Fibroblast of villous mesenchyme (primary cell): ENCODE measurements at places on chromosomes 12 and 14. TPM values are rescaled to one million over a fixed set of nuclear protein-coding genes. Genes with fewer than 3 reads are reported as not detected.

The JPH4 gene
- total RNA-seq = not detected in 2 replicates

DNA sequence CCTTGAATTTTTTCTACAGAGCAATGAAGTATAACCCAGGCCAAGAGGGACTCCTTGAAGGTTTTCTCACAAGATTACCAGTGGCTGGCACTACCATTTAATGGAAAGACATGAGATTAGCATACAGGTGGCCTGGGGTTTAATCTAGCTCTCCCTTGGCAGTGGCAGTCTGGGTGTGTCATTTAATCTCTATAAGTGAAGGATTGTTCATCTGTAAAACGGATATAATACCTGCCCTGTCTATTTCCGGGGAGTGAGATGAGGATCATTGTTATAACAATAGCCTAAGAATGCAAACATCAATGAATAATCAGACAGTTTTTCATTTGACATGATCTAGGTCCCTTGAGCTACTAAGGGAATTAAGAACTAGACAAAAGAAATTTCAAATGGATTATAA lies 168.7 kb upstream of the CPNE8 start:
- DNase-seq = no peak

DNA sequence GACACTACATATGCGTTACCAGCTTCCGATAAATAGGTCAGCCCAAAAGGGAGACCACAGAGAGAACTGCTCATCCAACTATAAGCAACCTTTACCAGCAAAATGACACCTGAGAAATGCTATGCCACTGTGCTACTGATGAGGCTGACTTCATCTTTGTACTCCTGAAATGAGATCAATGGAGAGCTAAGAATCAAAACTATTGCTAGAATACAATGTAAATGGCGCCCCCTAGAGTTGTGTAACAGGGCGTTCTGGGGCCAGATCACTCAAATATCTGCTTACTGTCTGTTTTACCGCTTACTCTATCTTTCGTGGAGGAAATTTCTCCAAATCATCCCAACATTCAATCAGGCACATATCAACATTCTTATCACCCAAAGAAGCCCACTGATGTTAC lies 4.6 kb downstream of the ZNF384 start:
- DNase-seq = no peak

DNA sequence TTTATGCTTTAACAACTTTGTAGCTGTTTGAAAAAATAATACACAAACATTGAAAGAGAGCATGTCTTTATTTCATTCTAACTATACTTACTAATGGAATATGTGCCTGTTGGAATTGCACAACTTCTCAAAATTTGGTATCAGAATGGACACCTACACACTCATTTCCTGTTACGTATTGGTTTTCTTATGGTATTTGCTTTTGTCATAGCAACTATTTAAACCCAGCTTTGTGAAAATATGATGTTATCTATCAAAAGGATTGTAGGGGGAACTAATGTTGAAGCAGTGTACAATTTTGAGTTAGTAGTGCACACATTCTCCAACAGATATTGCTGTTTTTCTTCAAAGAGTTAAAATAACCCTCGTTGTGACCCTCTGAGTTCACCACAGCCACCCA lies 52.6 kb downstream of the RBMS2 start:
- no peak for DNase-seq

GRCh38 chr14:99280852-99281251 lies 8.9 kb upstream of the BCL11B start:
- DNase-seq = no peak

- DNase-seq = peak; percentile 68
Observed at GRCh38 chr14:50823051-50823761, 7.8 kb downstream of the NIN start.

The ZDHHC22 gene
- not detected in 2 replicates for total RNA-seq

DNA sequence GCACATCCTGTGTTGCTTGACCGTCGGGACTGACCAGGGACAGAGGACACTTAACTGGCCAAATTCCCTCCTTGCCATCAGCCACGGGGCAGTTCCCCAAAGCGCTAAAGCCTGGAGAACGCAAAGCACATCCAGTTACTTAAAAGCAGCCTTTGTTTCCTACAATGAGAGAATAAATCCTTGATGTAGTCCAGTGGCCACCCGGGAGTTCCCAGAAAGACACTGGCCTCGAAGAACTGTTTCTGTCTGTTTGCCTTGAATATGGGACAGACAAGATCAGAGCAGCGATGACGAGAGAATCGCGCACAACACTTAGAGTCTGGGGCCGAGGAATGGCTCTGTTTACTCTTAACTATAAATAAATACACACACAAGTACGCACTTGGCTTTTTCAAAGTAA lies 102.2 kb downstream of the TNFAIP2 start:
- DNase-seq = peak; percentile 55

DNA sequence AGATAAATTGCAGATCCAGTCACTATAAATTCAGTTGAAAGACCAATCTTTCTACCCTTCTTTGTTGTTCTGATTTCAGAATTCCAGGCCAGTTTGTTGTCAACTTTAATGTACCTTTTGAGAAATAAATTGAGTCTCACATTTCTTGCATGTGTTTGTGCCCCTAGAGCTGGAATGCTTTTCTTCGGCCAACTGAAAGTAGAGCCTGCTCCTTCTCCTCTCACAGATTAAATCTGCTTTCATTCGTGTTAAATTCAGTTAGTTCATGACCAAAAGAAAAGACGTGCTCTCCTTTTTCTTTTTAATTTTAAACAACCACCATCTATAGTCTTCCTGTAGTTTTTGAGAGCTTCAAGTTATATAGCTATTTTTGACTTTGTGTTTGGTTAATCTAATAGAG lies 22.9 kb downstream of the SOCS2 start:
- DNase-seq = peak; percentile 40

DNA sequence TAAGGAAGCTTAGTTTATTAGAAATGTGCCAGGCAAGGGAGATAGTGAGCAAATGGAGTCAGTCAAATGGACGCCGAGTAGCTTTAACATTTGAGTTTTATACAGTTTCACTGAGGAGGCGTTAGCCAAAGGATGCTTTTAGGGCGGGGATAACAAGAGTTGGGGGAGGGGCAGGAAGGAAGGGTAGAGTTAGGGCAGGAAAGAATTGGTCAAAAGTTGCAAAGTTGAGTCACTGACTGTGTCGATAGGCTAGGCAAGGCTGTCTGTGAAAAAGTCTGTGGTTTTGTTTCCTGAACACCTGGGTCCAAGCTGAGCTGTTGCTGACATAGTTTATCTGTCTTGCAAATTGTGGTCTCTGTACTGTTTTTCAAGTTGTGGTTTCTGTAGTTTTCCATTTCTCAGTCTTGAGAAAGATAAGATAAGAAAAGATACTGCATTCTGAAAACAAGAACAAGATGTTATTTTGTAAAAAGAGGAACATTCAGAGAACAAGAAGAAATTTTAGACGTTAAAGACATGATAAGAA lies 62.6 kb upstream of the RESF1 start:
- peak; percentile 98 for DNase-seq

DNA sequence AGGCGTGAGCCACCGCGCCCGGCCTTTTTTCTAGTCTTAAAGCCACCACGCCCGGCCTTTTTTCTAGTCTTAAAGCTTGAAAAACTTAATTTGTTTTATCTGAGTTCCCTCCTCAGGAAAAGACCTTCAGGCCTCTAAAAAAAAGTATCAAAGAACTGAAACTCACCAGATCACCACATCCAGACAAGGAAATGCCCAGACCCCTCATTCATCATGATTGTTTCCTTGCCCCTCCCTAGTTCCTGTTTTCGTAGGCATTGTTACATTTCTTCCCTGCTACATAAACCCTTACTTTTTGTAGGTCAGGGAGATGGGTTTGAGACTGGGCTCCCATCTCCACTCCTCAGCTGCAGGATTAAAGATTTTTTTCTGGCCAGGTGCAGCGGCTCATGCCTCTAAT lies 21.1 kb upstream of the VWF start:
- no peak for DNase-seq

GRCh38 chr12:122081083-122081696 lies 2.6 kb downstream of the MLXIP start:
- DNase-seq = no peak
